ENCODE measurements at places on chromosomes 3 and 15.
A peak's percentile ranks its signal among the peaks of the same experiment; 100 is the strongest.

DNA sequence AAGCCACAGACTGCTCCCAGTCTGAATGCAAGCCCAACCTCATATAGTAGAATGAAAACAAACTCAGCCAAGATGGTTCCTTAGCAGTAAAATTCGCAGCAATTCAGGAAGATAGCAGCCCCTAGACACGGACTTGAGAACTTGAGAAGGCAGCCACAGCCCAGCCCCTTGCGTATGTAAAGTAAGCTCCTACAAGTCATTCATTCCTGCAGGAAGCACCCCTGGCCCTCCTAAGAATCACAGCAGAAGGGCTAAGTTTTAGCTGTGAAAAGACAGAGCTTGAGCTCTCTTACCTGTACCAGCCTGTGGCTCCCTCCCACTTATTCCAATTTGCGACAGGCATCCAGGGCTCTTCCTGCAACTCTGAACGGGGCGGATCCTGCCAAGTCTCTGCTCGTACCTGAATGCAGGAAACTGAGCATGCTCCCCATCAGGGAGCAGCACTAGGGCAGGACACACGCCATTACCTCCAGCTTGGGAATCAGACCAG is 136.4 kb downstream of the MAGI1 start:
- no peak for DNase-seq

- DNase-seq = no peak
Measured at GRCh38 chr3:20320489-20320888, 134.5 kb upstream of the SGO1 start.

GRCh38 chr15:38564557-38565286 is at the start of gene RASGRP1:
Gene RASGRP1, minus strand, starts transcription at chr15:38564814. Its CDS starts 186 bp downstream, at chr15:38564628.
- DNase-seq = peak; percentile 88

DNA sequence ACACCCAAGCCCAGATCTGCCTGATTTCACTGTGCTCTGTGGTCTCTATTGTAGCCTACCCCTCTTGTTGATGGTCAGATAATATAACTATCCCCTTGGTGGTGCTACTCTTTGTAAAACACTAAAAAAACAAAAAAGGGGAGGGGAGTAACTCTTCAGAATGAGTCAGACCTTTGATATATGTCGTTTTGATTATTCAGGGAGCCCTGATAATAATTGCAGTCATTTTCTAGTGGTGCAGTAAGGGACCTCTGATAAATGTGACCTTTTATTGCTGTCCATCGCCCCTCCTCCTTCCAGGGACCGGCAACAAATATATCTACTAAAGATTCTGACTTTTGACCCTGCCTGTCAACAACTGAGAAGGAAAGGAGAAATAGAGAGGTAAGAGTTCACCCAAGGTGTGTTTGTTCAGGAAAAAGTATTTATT is 45.1 kb upstream of the MAGI1 start:
- DNase-seq = no peak

GRCh38 chr3:150331978-150332568 is 76.0 kb upstream of the TSC22D2 start:
- DNase-seq = no peak

GRCh38 chr3:176920766-176921160 is 276.5 kb downstream of the TBL1XR1 start:
- DNase-seq = no peak

GRCh38 chr3:44554626-44555592 is at the start of gene ZKSCAN7:
Gene ZKSCAN7, plus strand, starts transcription at chr3:44555193. Its CDS starts 1,855 bp downstream, at chr3:44557048.
- peak; percentile 5 for DNase-seq

GRCh38 chr3:109803274-109803673 is 465.9 kb upstream of the DPPA4 start:
- no peak for DNase-seq

DNA sequence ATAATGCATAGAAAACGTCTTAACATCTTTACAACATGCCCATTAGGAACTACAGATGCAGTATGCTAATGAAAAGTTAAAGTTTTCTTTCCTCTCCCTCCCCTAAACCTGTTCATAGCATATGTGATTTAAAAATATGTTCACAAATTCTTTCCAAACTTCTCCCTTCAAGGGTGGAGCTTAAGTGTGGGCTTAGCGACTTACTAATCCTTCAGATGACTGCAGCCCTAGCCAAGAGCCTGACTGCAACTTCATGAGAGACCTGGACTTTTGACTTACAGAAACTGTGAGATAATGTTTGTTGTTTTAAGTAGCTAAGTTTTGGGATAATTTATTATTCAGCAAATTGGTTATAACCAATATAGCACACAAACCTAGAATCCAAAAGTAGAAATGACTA is 22.0 kb upstream of the ANXA2 start:
- no peak for DNase-seq

DNA sequence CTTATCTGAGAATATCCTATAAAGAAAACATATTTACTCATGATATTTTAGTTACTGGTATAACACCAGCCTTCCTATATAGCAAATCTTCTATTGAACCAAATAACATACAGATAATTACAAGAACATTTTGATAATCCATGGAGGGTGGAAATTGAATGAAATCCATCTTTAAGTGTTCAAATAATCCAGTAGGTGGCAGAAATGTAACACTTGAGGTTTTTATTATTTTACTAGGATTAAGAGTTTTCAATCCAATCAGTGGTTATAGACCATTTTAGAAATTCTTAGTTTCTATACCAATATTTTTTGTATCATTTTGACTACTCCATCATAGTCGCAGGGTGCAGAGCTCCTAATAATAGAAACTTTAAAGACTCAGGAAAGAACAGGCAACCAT is 101.9 kb upstream of the KCNH8 start:
- DNase-seq = no peak

GRCh38 chr15:80925597-80926059 is 64.0 kb downstream of the MESD start:
- DNase-seq = no peak

- no peak for DNase-seq
Measured at GRCh38 chr3:170532573-170532972, 53.3 kb downstream of the SLC7A14 start.

DNA sequence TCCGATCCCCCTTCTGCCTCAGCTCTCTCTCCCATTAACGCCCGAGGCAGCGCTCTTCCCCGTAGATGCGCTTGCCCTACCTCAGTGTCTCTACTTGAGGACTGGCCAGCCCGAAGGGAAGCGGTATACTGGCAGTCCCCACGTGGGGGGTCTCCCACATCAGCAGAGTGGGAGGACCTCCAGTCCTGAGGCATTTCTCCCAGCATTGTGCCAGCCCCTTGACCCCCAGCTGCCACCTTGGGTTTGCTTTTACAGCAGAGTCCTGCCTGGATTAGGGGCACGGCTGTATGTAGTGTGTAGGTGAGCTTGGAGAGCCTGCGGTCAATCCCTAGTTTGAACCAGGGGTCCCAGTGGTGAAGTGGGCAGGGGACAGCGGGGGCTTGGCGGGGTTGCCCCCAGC is 767 bp downstream of the SEMA3F start:
- DNase-seq = no peak

GRCh38 chr3:194101592-194102432 is 34.1 kb upstream of the HES1 start:
- no peak for DNase-seq

GRCh38 chr3:112860898-112861297 is 14.2 kb upstream of the CD200R1L start:
- no peak for DNase-seq

DNA sequence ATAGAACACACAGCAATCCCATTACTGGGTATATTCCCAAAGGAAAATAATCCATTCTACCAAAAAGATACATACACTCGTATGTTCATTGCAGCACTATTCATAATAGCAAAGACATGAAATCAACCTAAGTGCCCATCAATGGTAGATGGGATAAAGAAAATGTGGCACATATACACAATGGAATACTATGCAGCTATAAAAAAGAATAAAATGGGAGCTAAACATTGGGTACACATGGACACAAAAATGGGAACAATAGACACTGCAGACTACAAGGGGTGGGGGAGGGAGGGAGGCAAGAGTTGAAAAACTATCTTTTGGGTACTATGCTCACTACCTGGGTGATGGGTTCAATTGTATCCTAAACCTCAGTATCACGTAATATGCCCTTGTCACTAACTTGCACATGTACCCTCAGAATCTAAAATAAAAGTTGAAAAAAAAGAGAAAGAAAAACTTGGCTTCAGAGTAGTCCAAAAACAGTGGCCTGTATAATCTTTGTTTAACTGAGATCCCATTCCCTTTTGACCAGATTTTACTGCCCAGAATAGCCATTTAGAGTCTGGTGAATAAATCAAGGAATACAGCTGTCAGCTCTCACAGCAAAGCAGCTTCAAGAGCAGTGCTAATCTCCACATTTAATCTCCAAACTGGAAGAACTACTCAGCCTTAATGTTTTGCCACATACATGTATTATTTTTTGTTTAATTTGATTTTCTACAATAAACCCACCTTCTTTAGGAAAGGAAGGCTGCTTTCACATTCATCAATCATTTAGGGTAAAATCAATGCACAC is 54.5 kb upstream of the XRN1 start:
- DNase-seq = no peak

- DNase-seq = no peak
Measured at GRCh38 chr3:134347551-134347950, 26.7 kb downstream of the AMOTL2 start.

GRCh38 chr15:69637818-69638217 is 185.2 kb downstream of the RPLP1 start:
- DNase-seq = no peak

DNA sequence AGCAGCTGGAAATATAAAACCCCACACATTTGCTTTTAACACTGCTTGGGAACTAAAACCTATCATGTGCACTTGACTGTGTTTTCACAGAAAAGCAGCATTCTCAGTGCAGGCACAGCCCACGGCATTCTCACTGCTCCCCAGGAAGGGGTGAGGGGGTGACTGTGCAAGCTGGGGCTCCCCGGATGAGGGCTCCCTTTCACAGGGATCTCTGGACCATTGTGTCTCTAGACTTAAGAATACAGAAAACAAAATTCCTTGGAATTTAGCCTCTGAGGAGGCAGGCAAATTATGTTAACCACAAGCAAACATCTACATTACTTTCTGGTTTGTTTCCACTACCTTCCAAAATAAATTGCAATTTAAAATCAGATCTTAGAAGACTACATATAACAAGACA is 100.3 kb downstream of the FSIP1 start:
- no peak for DNase-seq

- no peak for DNase-seq
Measured at GRCh38 chr3:163935411-163935810, 1142.9 kb downstream of the SI start.

GRCh38 chr3:196686436-196686835 is 25.6 kb downstream of the CEP19 start:
- no peak for DNase-seq

GRCh38 chr15:64158363-64159134 is 4.3 kb downstream of the PPIB start:
- DNase-seq = no peak

GRCh38 chr3:19093084-19093483 is 55.2 kb upstream of the KCNH8 start:
- no peak for DNase-seq

GRCh38 chr15:71044006-71044405 is 71.3 kb upstream of the THSD4 start:
- DNase-seq = no peak

DNA sequence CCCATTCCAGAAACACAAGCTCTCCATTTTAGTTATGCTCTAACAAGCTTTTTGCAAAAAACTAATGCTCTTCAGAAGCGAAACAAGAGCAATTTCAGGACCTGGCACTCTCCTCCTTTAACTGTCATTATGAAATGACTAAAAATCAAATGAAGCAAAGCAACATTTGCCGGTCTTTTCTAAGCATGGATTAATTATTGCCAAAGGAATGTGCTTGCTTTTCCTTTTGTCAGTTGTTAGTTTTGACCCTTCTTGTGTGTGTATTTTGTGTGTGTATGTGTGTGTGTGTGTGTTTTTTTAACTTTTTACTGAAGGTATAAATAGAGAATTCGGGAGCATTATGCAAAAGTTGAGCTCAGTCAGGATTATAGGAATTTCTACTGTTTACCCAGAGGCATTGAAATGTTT is 509.1 kb downstream of the TUSC7 start:
- no peak for DNase-seq

DNA sequence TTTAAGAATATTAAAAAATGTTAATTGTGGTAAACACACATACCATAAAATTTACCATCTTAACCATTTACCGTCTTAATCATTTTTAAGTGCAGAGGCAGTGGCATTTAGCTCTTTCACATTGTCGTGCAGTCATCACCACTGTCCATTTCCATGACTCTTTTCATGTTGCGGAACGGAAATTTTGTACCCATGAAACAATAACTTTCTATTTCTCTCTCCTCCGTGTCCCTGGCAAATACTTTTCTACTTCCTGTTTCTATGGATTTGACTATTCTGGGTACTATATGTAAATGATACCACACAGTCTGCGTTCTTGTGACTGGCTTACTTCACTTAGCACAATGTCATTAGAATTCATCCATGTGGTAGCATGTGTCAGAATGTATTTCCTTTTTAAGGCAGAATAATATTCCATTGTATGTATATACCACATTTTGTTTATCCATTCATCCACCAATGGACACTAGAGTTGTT is 27.9 kb downstream of the AKAP13 start:
- no peak for DNase-seq

GRCh38 chr3:137202941-137203340 is 245.2 kb downstream of the IL20RB start:
- no peak for DNase-seq

DNA sequence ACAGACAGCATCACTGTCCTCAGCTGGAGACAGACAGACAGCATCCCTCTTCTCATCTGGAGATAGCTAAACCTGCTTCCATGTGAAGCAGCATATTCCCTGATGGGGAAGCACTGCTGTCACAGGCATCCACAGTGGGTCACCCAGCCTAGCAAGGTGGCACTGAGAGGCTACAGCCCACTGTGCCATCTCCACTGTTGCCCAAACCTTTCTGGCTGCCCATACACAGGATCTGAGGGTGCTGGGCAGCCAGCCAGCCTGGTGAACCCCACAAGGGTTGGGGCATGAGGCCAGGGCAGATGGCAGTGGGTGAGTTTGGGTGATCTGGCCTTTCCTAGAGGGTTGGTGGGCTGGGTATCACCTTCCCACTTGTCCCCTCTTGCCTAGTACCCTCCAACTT is 11.7 kb downstream of the CHST13 start:
- DNase-seq = no peak

DNA sequence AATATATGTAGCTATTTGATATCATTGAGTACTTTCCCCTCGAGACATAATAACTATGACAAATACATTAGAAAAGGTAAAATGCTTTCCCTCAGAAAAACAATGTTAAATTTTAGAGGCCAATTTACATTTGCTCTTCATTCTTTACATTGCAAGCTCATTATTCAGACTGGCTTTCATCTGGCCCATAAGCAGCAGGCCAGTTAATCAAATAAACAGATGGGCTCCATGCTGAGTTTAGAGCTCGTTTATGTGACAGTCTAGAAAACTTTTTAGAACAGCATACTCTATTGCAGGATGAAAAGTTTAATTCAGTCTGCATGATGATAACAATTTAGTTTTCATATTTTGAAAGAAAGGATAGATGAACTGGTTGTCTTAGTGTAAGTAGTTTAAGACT is 150.6 kb downstream of the DUT start:
- no peak for DNase-seq

- no peak for DNase-seq
Measured at GRCh38 chr3:124522082-124522625, 208.1 kb upstream of the UMPS start.

Data from central memory CD4-positive, alpha-beta T cell (primary cell).